ENCODE measurements at places on chromosomes 4 and X.

- no peak for DNase-seq
These were observed 52.6 kb downstream of the OSTC start for GRCh38 chr4:108702960-108703359.

- no peak for DNase-seq
These were observed 151.4 kb upstream of the USP9X start for GRCh38 chrX:40933706-40934425.

DNA sequence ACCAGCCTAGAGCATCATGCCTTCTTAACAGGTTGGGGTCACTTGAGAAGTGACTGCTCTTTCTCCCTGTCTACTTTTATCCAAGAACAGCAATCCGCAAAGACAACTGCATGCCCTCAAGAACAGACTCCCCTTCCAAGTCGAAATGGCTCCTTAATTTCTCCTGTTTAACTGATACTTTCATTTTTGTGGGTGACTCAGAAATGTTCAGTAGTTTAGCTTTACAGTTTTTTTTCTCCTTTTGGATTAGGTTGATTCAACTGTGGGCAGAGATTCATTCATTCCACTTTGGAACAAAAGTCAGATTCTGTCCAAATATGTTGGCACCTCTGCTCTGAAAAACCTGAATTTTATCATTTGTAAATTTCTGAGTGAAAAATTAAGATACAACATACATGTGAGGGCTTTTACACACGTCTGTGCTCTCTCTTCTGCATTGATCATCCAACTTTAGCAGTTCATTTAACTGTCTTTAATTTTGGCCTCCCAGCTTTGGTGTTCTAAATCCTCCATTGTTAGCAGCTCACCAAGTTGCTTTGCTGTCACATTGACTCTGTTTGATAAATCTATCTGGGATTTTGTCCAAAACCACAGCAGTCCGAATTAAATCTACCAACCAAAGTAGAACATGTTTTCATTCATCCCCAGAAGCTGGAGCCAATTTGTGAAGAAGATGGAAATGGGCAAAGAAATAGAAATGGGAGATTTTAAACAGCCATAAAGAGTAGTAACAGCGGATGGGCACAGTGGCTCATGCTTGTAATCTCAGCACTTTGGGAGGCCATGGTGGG lies 50.0 kb downstream of the HOPX start:
- no peak for DNase-seq

GRCh38 chr4:95027905-95028618 lies 270.3 kb downstream of the BMPR1B start:
- DNase-seq = no peak

DNA sequence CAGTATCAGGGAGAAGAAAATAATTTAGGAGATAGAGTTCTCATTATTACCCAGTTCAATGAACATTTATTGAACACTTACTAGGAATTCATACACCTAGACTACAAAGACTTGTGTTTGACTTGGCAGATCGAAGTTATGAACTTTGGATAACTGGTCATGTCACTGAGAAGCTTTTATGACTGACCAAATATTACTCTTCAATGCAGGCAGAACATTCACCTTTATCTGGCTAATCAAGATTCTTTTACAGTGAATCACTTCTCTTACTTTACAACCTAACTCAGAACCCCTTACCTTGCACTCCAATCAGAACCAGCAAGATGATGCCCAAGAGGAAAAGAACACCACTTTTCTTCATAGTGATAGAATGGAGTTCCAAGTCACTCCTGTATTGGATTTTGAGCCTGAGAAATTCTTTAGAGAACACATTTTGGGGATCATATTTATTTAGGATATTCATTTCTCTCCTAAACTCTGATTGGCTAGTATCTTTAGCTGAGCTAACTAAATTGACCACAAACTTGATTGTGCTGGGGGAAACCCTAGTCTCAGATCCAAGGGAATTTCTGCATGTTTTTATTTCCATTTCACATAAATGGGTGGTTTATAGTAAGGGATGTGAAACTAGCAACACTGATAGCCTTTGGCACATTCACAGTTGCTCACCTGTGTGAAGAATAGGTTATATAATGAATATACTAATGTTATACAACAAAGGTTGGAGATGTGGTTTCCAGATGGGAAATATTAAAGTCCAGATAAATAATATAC lies at the start of gene CXCL9:
Gene CXCL9 (minus strand): TSS at position 421 of the 774 bp plus-strand sequence. CDS start 60 bp downstream, at position 361.
- no peak for DNase-seq

DNA sequence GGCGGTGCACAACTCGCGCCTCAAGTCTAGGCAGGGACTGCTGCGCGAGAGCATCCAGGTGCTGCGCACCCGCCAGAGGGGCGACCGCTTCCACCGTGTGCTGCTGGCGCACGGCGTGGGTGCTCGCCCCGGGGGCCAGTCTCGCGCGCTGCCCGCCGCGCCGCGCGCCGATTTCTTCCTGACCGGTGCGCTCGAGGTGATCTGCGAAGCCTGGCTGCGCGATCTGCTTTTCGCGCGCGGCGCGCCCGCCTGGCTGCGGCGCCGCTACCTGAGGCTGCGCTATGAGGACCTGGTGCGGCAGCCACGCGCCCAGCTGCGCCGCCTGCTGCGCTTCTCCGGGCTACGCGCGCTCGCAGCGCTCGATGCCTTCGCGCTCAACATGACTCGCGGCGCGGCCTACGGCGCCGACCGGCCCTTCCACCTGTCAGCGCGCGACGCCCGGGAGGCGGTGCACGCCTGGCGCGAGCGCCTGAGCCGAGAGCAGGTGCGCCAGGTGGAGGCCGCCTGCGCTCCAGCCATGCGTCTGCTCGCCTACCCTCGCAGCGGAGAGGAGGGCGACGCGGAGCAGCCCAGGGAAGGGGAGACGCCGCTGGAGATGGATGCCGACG lies 1.3 kb downstream of the CHST7 start:
- peak; percentile 44 for DNase-seq

DNA sequence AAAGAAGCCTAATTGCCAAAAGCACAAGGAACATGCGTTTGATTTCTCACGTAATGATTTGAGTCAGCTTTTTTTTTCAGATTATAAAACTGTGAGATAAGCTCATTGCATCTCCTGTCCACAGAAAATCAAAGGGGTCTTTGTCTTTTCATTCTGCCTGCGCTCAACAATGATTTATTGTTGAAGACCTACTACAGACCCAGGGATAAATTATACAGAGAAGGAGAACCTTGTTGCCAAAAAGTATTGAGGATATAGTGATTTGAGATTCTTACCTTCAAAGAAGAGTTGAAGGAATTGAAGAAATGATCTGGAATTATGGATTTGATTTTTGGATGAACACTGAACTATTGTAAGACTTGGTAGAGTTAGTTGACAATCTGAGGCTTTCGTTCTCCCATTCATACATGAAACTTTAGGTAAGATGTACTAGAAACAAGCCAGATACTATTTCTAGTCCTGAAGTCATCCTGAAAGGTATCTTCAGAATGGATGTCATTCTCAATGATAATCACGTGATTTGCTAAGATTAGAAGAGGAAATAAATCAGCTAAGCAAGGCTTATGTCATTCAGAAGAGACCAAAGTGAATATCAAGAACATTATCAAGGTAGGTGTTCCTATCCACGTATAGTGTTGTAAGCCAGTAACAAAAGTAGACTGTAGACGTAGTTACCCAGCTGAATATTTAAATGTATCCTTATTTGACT lies 71.1 kb upstream of the SCOC start:
- DNase-seq = no peak

DNA sequence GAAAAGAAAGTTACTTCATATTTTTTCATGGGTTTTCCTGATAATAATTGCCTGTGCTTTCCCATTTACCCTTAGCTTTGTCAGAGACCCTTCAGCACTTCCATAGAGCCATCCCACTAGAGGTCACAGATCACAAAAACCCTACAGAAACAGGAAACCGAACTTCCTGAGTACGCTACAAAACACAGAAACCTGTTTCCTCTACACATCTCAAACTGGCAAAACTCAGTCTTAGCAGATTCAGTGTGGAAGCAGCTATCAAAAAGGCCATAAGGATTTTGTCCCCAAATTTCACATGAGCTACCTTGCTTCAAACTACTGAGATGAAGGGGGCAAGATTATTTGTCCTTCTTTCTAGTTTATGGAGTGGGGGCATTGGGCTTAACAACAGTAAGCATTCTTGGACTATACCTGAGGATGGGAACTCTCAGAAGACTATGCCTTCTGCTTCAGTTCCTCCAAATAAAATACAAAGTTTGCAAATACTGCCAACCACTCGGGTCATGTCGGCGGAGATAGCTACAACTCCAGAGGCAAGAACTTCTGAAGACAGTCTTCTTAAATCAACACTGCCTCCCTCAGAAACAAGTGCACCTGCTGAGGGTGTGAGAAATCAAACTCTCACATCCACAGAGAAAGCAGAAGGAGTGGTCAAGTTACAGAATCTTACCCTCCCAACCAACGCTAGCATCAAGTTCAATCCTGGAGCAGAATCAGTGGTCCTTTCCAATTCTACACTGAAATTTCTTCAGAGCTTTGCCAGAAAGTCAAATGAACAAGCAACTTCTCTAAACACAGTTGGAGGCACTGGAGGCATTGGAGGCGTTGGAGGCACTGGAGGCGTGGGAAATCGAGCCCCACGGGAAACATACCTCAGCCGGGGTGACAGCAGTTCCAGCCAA lies at the start of gene MMRN1:
Gene MMRN1 (plus strand): TSS at position 206 of the 902 bp plus-strand sequence. CDS start 118 bp downstream, at position 324.
- DNase-seq = no peak

DNA sequence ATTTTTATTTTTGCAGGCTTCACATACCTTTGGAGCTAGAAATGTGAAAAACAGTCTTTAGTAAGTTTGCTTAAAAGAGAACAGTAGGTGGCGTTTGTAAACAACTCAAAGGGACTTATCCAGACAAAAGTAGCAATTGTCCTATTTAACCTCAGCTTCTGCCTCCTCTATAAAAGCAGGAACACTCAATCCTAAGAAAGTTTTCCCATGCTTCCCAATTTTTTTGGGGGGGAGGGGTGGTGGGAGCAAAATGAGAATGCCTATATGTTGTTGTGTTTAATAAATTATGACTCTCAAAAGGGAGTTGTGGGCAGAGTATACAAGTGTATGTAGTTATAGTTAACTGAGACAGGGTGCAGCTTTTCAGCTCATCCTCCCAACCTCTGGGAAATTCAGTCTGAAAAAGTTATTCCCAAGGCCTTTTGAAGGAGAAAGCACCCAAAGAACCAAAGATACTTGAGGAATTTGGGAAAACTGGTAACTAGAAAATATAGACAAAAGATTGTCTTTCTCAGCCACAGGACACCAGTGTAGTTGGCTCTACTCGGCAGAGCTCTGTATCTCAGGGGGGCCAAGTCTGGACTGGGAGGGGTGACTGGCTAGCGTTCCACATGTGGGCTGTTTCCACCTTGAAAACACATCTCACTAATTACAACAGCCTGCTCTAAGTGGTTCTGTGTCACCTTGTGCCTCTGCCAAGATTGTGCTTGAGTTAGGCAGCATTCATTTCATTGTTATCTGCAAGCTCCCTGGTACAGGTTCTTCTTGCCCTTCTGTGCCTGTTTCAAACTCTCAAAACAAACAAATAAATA lies 2.8 kb downstream of the SFRP2 start:
- no peak for DNase-seq

DNA sequence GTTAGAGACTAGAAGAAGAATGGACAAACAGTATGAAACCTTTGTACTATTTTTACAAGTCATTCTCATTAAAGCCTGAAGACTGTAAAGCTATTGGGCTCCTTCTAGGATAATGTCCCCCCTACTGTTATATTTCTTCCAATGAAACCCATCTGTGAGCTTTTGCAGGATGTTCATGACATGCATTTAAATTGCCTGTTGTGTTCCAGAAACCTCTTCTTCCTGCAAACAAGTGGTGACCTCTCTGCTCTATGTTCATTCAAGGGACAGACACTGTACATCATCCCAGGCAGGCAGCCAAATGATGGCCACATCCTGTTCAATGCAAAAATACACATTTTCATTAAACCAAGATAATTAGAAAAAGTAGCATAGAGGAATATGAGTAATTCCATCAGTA lies 128.0 kb downstream of the C4orf33 start:
- DNase-seq = no peak

- DNase-seq = no peak
These were observed 114.7 kb downstream of the MXRA5 start for GRCh38 chrX:3231766-3232165.

DNA sequence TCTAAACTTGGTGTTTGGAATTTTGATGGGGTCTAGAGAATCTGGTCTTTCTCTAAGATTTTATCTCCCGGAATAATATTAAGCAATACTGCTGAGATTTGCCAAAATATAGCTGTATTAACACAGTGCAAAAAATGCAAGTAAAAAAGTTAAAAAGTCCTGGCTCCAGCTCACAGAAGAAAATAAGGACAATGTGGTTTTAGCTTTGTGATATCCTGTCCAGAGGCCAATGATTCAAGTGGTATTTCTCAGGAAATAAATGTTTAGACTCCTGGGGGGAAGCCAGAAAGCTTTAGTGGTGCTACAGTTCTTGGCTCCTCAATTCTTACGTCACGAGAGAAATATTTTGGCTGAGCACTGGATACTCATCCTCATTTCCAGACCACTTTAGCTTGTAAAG lies 40.9 kb upstream of the IL13RA2 start:
- no peak for DNase-seq

- DNase-seq = no peak
These were observed 1072.0 kb upstream of the INTU start for GRCh38 chr4:126560794-126561193.

DNA sequence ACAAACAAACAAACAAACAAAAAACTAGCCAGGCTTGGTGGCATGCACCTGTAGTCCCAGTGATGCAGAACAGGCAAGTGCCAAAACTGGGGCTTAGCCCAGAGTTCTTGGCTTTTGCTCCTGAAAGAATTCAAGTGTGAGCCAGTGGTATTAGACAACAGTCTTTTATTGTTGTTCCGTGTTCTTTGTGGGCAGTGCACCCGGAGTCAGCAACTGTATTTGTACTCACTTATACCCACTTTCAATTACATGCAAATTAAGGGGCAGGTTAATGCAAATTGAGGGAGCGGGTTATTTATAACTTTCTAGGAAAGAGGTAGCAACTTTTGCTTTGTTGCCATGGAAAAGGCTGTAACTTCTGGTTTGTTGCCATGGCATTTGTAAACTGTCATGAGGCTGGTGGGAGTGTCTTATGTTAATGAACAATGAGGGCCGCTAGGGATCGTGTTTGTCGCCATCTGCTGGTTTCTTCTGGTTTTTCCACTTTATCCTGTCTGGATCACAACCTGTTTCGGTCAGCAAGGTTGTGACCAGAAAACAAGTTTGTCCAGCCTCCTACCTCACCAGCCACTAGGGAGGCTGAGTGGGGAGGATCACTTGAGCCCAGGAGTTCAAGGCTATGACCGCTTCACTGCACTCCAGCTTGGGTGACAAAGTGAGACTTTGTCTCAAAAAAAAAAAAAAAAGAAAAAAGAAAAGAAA lies 88.8 kb upstream of the ESX1 start:
- peak; percentile 24 for DNase-seq

DNA sequence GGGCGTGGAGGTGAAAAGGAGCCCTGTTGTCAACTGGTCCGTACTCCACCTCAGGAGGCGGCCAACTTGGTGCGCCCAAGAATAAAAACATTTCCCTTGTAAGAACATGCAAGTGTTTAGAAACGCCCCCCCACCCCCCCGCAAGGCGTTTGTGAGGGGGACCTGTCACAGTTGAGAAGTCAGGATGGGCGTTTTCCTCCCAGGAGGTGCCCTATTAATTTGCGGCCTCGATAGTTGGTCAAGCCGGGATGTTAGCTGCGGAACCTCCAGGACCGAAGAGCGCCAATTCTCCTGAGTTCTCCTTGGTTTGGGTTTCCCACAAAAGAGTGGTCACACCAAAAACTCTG lies 651 bp upstream of the SAP30 start:
- DNase-seq = no peak

- DNase-seq = no peak
These were observed 1367.0 kb downstream of the PCDH7 start for GRCh38 chr4:32087211-32087610.

Data from activated naive CD8-positive, alpha-beta T cell treated with anti-CD3 and anti-CD28 coated beads for 36 hours (primary cell).